ENCODE measurements at places on chromosomes 3 and 15.

DNA sequence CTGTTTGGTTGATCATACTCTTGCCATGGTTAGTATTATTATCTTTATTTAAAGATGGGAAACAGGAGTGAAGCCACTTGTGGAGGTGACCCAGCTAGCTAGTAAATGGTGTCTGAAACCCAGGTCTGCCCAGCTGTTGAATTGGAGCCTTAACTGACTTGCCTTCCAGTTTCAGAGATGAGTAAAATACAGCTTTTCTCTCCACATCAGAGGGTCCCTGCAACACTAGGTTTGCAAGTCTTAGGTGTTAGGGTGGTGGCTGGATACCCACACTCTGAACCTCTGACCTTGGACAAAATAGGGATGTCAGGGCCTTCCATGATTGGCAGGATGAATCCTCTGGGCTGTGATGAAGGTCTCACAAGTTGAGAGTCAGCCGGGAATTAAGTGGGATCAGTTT is 4.1 kb downstream of the FLNB start:
- no peak for DNase-seq

GRCh38 chr3:143809121-143809621 is 39.1 kb downstream of the SLC9A9 start:
- no peak for DNase-seq

GRCh38 chr3:95511828-95512227 is 1302.6 kb upstream of the EPHA6 start:
- no peak for DNase-seq

- no peak for DNase-seq
Observed at GRCh38 chr3:140177943-140178342, 243.0 kb downstream of the CLSTN2 start.
